ENCODE measurements at places on chromosomes 4 and X. TPM values are rescaled to one million over a fixed set of nuclear protein-coding genes. Genes with fewer than 3 reads are reported as not detected.

GRCh38 chr4:125719987-125720386 lies 405.2 kb downstream of the FAT4 start:
- H3K4me3 ChIP-seq = no peak overlapping the region
- DNase-seq = no peak
- H3K36me3 ChIP-seq = no peaks in the 10 kb centered on the region
- no peak overlapping the region for H3K27ac ChIP-seq

DNA sequence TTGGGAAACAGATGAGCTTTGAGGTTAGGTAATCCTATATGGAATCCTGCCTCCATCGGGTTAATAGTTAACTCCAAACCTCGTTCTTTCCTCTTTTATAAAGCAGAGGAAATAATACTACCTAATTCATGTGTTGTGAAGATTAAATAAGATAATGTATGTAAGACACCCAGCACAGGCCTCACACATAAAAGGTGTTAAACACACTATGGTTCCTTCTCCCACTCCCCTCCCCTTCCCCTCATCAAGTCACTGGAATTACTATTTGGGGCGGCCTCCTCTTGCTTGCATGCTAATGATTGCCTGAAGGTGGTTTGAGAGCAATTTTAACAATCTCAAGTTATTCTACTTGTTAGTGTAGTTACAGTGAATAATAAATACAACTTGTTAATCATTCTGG lies 404.4 kb upstream of the RASGEF1B start:
- H3K27ac ChIP-seq = no peak overlapping the region
- no peak for DNase-seq

DCAF16 gene
- total RNA-seq = 39.2 TPM

EPHA5 gene
- total RNA-seq = not detected

GRCh38 chr4:54256491-54257486 lies 27.7 kb downstream of the PDGFRA start:
- no peak overlapping the region for H3K4me3 ChIP-seq
- DNase-seq = no peak
- no peaks in the 10 kb centered on the region for H3K27me3 ChIP-seq
- H3K4me1 ChIP-seq = no peaks in the 10 kb centered on the region
- H3K27ac ChIP-seq = no peak overlapping the region

F8A3 gene
- total RNA-seq = 9.3 TPM

ZNF157 gene
- total RNA-seq = 0.34 TPM

DNA sequence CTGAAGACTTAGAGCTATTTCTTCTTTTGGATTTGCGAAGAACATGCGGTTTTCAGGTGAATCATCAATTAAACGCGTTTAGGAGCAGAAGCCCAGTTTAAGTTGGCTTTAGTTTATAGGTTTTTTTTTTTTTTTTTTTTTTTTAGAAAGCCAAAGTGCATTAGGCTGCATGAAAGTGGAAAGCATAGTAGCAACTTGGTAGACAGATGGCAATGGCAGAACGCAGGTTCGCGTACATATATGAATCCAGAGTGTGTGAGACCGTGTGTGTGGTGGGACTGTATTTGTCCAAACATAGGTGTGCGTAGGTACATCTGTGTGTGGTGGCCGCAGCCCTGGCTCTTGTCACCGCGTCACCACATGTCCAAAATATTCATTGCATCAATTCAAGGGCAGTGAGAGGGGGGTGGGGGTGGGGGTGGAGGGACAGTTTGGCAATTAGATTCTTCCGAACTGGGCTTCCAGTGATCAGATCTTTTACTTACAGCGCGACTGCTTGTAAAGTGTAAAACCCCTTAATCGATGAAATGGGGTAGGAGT lies 901 bp downstream of the JADE1 start:
- peak overlapping the region; percentile 99 for H3K27ac ChIP-seq
- peaks cover 26% of the 10 kb centered on the region for H3K4me1 ChIP-seq
- peaks cover 6% of the 10 kb centered on the region for H3K36me3 ChIP-seq
- H3K27me3 ChIP-seq = no peaks in the 10 kb centered on the region
- peak; percentile 48 for DNase-seq

DNA sequence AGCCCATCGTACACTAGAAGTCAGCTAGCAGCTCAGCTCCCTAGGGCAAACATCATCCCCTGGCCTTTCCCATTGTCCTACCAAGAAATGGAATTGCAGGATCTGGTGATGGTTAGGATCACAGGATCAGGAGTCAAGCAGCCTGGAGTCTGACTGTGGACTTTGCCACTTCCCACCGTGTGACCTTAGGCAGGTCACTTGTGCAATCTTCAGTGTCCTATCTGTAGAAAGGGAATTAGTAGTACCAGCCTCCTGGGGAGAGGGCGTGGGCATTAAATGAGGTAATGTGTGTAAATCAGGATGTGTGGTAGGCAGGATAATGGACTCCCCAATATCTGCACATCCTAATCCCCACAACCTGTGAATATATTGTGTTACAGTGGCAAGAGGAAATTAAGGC lies 38.6 kb upstream of the APLN start:
- H3K4me3 ChIP-seq = no peak overlapping the region
- no peaks in the 10 kb centered on the region for H3K4me1 ChIP-seq
- H3K27ac ChIP-seq = no peak overlapping the region
- H3K27me3 ChIP-seq = no peaks in the 10 kb centered on the region
- no peaks in the 10 kb centered on the region for H3K36me3 ChIP-seq

GPC4 gene
- total RNA-seq = not detected

- peaks cover 7% of the 10 kb centered on the region for H3K4me1 ChIP-seq
- no peak for DNase-seq
- no peak overlapping the region for H3K4me3 ChIP-seq
- H3K27me3 ChIP-seq = no peaks in the 10 kb centered on the region
- H3K36me3 ChIP-seq = no peaks in the 10 kb centered on the region
- no peak overlapping the region for H3K27ac ChIP-seq
Measured at GRCh38 chrX:20594985-20595384, 328.3 kb upstream of the RPS6KA3 start.

- no peak overlapping the region for H3K4me3 ChIP-seq
- H3K36me3 ChIP-seq = no peaks in the 10 kb centered on the region
- no peaks in the 10 kb centered on the region for H3K4me1 ChIP-seq
- DNase-seq = no peak
- H3K27ac ChIP-seq = no peak overlapping the region
Measured at GRCh38 chr4:167893531-167893930, 198.8 kb upstream of the ANXA10 start.

DNA sequence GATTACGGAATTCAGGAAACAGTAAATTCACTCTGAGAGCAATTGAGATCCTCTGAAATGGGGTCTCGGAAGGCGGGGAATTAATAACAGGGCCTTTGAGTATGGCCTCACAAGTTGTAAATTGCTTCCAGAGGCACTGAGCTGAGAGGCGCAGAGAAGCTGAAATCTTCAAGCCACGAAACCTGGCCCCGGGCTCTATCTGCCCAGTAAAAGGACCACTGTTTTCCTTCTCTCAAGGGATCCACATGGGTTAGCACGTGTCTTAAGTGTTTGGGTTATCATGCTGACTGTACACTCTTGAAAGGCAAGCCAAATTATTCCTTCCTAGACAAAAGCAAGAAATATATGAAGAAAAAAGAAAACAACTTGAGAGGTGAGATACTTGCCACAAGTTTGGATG lies 1012.9 kb upstream of the FTHL17 start:
- H3K4me1 ChIP-seq = no peaks in the 10 kb centered on the region
- H3K27me3 ChIP-seq = no peaks in the 10 kb centered on the region
- no peaks in the 10 kb centered on the region for H3K36me3 ChIP-seq
- H3K4me3 ChIP-seq = no peak overlapping the region
- H3K27ac ChIP-seq = no peak overlapping the region

SUPT20HL2 gene
- total RNA-seq = not detected

TAF7L gene
- total RNA-seq = 0.13 TPM

GRCh38 chrX:151830911-151831310 lies 81.8 kb upstream of the MAGEA4 start:
- H3K27ac ChIP-seq = no peak overlapping the region
- H3K4me1 ChIP-seq = no peaks in the 10 kb centered on the region
- H3K36me3 ChIP-seq = no peaks in the 10 kb centered on the region
- no peak overlapping the region for H3K4me3 ChIP-seq
- no peak for DNase-seq

DNA sequence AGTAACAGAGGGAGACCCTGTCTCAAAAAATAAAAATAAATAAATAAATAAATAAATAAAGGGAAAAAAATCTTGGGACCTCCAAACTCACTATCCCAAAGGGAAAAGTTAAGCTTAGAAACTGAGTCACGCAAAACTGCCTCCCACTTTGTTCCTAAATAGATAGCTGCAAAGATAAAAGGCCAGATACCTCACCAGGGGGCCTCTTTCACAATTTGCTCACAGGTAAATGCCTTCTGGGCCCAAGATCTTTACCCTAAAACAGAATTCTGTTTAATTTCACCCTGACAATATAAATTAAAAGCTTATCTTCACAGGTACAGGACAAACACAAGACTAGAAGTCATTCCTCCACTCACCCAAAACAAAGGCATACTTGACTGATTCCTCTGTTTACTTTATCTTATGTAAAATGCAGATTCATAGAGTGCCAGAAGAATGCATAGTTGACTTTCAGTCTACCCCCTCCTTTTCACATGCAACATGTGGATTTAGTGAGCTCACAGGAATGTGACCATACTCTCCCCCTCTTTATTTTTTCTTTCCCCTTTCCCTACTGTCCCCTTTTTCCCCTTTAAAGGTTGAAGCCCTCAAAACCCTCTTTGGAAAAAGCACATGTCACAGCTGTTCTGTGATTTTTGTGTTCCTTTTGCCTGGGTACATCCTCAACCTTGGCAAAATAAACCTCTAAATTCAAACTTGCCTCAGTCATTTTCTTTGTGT lies 23.4 kb downstream of the ELF2 start:
- no peak overlapping the region for H3K4me3 ChIP-seq
- peaks cover 8% of the 10 kb centered on the region for H3K27me3 ChIP-seq
- no peak for DNase-seq
- no peaks in the 10 kb centered on the region for H3K36me3 ChIP-seq
- no peaks in the 10 kb centered on the region for H3K4me1 ChIP-seq

- no peak overlapping the region for H3K4me3 ChIP-seq
- no peaks in the 10 kb centered on the region for H3K36me3 ChIP-seq
- no peak for DNase-seq
- peaks cover 19% of the 10 kb centered on the region for H3K27me3 ChIP-seq
Measured at GRCh38 chr4:184951668-184952160, 66.6 kb upstream of the HELT start.

DNA sequence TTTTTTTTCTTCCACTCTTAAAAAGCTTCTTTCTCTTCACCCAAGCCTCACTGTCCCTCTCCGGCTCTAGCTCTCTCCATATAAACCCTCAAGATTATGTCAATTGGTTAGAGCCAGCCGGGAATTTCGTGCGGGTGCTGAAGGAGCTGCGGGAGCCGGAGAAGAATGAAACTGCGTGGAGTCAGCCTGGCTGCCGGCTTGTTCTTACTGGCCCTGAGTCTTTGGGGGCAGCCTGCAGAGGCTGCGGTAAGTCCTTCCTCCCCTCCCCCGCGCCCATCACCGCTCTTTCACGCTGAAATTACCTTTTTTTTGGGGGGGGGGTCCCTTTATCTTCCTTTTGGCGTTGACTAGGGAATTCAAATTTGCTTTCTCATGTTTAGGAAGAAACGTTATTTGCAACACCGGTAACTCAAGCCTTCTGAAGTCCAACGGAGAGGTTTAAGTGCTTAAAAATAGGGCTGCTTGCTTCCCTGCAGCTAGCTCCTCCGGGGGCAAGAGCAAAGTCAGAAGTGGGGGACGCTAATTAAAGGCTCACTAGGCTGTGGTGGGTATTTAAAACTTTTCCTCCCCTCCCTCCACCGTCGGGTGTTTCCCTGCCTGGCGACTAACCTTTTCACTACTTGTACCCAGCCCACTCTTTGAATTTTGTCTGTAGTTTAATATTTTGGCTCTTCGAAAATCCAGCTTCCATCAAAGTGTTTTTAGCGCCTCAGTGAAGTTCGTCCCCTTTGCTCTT lies 491 bp downstream of the COL4A5 start:
- H3K36me3 ChIP-seq = no peaks in the 10 kb centered on the region
- no peak overlapping the region for H3K27ac ChIP-seq
- DNase-seq = no peak
- peak overlapping the region; percentile 52 for H3K4me3 ChIP-seq
- H3K27me3 ChIP-seq = peaks cover 26% of the 10 kb centered on the region
- H3K4me1 ChIP-seq = peaks cover 4% of the 10 kb centered on the region

DNA sequence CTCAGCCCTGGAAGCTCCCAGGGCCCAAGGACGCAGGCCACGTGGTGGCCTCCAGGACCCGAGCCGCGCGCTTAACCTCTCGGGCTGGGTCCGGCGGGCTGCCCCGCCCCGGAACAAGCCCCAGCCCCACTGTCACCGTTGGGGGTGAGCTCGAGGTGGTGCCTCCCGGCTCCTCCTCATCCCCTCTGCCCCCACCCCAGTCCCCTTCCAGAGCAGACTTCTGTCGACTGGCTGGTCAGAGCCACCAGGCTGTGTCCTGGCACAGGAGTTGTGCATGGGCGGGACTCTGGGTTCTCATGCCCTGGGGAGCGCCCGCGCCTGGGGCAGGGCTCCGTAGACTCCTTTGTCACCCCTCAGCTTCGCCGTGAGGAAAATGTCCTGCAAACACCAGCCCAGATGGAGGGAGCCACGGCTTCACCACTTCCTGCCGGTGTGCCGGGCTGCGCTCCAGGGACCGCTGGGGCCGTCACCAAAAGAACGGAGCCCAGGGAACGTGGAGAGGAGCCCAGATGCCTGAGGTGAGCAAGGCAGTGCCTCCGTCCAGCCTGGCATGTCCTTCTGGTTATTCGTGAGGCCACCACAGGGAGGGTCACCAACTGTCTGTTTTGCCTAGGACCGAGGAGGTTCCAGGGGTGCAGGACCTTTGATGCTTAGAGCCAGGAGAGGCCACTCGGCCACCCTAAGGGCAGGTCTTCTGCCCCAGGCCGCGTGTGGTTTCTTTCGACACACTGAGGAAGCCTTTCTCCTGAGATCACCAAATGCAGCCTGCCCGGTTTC lies 7.1 kb upstream of the RGS12 start:
- H3K4me1 ChIP-seq = peaks cover 4% of the 10 kb centered on the region
- H3K27me3 ChIP-seq = peaks cover 23% of the 10 kb centered on the region
- H3K4me3 ChIP-seq = no peak overlapping the region
- no peaks in the 10 kb centered on the region for H3K36me3 ChIP-seq
- H3K27ac ChIP-seq = no peak overlapping the region

DNA sequence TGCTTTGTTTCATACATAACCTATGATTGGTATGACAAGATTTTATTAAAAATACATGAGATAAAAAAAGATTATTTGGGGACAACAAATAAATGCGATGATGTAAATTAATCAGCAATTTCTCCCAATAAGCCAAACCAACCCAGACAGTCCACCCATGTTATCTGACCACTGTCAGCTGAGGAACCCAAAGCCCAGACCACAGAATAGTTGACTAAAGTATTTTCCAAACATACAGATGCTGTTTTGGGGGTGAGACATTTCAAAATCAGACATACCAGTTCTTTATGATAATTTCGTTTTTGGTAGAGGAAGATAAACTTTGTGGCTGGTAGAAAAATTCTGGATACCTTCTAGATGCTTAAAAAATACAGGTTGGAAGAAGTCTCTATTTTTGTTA lies 650.8 kb upstream of the FAM241A start:
- H3K27ac ChIP-seq = no peak overlapping the region
- no peak overlapping the region for H3K4me3 ChIP-seq
- no peak for DNase-seq
- H3K27me3 ChIP-seq = no peaks in the 10 kb centered on the region
- no peaks in the 10 kb centered on the region for H3K4me1 ChIP-seq
